ENCODE measurements at places on chromosomes 5 and 9.

DNA sequence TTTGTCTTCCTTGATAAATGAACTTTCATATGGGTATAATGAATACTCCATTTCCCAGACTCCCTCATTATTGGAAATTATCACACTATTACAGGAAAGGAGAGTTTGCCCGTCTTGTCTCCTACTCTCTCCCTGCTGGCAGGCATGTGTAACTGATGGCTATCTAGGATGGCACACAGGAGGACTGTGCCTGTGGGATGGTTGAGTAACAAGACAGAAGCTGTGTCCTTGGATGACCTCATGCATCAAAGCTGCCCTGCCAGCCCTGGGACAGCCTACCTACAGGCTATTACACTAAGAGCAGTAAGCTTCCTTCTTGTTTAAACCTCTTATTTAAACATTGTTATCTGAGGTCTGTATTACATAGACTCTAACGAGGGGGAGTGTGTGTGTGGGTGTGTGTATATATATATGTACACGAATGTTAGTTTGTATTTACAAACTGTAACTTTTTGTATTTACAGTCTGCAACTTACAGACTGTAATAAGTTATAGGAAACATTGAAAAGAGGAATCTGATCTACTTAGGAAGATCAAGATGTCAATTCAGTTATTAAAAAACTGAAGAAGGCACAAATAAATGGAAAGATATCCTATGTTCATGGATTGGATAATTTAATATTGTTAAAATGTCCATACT lies 247.6 kb upstream of the ACO1 start:
- no peak for DNase-seq

- DNase-seq, result no peak
Measured at GRCh38 chr5:1974501-1975405, 92.0 kb upstream of the IRX4 start.

- DNase-seq, result peak; percentile 83
Measured at GRCh38 chr9:88544245-88544644, 9.3 kb downstream of the NXNL2 start.

DNA sequence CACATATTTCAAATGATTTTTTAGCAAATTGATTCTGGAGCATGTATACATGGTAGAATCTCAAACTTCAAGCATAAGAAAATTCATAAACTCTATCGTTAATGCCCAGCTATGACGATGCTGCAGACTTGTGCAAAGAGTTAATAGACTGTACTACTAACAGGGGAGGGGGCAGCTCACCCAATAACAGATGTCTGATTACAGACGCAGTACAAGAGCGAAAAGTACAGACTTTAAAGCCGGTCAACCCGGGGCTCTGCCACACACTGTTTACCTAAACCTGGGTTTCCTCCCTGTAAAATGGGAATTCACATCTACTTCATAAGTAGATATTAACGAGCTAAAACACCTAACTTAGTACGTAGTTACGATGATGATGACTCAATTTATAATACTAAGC lies 651 bp downstream of the TRIM23 start:
- no peak for DNase-seq

DNA sequence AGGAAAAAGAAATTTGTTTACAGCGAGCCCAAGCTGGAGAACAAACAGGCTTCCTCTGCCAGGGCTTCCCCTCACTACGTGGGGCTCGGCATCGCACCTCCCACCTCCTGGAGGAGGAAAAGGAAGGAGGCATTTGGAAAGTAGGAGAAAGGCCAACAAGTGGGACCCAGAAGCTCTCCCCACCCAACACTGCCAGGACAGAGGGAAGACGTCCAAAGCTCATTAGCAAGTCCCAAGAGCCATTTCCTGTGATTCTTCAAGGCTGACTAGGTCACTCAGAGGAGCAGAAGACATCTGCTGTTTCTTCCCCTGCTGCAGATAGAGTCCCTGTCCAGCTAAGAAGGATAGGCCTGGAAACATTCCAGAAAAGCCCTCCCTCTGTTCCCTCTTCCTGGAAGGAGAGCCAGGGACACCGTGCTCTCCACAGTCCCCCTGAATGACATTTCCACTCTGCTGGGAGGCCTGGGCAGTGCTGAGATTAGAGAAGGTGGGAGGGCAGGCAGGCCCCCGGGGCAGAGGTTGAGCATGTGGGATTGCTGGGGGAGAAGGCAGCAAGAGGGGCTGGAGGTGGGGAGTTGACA lies 57.0 kb upstream of the NEURL1B start:
- DNase-seq, result no peak

- DNase-seq, result no peak
Measured at GRCh38 chr5:154333016-154333415, 112.8 kb upstream of the SAP30L start.

DNA sequence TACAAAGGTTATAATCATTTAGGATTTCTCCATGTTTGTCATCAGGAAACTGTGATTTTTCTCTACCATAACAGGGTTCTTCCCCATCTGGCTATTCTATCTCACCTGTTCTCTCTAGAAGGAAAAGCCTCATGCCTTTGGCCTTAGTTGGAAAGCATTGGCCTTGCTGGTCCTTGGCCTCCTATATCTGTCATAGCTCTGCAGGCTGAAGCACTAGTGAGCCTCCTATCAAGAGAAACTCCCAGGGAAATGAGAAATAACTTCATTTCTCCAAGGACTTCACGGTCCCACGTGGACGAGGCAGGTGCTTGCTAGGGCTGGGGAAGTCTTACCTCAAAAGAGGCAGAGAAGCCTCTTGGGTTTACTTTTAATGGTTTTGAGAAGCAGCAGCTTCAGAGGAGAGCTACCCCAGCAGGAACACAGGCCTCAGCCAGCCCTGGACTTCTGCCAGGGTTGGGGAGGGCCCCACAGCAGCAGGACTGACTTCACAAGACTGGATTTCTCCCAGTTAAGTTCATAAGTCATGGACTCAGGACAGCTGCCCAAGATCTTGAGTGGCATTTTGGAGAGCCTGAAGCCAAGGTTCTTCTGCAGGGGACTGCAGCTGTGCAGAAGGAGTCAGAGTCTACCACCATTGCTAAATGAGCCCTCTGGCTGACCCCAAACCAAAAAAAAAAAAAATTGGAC lies 15.8 kb upstream of the PSAT1 start:
- DNase-seq, result peak; percentile 24

DNA sequence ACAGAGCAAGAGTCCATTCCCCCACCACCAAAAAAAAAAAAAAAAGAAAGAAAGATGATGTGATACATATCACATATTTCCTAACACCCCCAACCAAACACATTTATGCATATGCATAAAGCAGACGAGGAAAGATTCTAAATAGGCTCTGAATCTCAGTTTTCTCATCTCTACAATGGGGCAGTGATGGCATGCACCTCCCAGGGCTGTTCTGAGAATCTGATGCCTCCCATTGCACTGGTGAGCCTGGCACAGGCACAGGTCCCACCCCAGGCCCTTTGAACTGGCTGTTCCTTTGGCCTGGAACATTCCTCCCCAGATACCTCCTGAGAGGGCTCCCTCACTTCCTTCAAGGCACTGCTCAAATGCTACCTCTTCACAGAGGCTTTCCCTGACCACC lies 116.5 kb downstream of the C9orf50 start:
- no peak for DNase-seq

GRCh38 chr9:127916720-127917581 lies at the start of gene ST6GALNAC4:
ST6GALNAC4 (minus strand) TSS chr9:127917041; CDS start chr9:127916419, 622 bp downstream.
- peak; percentile 88 for DNase-seq

- DNase-seq, result no peak
Measured at GRCh38 chr5:124941051-124942049, 194.9 kb upstream of the ZNF608 start.

GRCh38 chr9:104362912-104363472 lies 141.1 kb upstream of the OR13F1 start:
- DNase-seq, result no peak

DNA sequence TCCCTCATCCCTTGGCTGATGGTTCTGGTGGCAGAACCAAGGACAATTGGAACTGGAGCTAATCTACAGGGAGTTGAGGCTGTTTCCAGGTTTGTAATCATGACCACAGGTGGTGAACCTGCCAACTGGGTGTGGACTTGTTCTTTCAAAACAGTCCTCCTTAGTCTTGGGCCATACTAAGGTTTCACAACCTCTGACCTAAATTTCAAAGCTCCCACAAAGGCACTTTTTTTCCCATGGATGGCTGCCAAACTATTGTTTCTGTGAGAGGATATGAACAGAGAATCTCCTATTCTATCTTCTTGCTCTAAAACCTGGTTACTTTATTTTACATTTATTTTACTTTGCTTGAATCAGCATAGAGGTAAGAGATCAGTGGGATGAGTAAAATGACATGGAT lies 106.5 kb upstream of the IZUMO3 start:
- no peak for DNase-seq

- DNase-seq, result no peak
Measured at GRCh38 chr5:157215514-157216167, 35.0 kb downstream of the ITK start.

DNA sequence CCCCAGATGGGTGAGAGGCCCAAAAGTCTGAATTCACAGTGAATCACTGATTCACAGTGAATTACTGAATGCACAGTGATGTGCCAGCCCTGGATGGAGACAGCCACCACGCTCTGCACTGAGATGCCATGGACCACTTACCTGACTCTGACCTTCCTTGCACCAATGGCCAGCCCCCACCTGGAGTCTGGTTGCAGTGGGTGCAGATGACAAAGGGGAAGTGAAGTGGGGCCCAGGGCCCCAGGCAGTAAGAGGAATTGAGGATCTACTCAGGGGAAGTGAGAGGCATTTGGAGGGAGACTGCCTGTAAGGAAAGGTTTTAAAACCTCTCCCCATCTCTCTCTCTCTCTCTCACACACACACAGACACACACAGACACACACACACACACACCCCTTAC lies 412.1 kb downstream of the CYLC2 start:
- DNase-seq, result no peak

DNA sequence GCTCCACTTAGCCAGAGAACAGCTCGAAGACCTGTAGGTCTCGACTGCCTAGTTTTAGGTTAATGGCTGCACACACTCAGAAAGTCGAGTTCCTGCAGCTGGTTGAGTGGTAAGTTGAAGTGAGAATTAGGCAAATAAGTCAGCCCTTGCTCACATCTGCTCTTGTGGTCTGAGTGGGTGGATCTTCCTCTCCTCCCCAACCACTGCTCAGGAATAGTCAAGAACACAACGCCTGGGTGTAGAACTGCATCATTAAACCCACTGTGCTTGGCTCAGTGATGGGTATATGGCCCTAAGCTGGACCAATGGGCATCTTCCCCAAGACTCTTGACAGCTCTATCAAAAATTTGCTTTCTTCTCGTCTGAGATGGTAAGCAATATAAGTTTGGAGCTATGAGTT lies 20.9 kb upstream of the ADAM19 start:
- peak; percentile 9 for DNase-seq

DNA sequence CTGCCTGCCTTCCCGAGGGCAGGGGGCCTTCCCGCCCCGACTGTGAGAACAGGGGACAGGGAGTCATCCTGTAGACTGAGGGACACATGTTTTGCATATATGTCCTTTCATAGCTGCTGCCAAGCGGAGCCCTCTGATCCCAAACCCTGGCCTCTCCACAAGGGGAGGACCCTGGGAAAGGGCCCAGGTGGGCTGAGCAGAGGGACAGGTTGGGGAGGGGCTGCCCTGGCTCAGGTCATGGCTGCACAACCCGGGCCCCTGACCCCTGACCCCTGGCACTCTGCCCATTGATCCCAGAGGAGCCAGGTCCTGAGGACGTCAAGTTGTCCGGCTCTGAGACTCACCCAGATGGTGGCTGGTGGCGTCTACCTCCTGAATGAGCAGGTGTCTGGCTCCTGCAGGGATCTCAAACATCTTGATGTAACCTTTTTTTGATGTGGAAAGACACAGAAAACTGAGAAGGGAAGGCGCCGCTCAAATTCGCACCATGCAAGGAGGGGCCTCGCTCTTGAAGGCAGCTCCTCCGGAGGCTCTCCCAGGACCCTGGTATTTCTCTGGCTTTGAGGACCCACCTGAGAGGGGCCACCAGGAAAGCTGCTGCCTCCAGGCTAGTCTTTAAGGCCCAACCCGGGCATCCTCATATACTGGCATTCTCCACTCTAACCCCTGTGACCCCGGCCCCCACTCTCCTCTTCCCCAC lies 71.9 kb downstream of the ZNF354C start:
- DNase-seq, result no peak

- DNase-seq, result no peak
Measured at GRCh38 chr5:53249529-53250200, 140.1 kb upstream of the MOCS2 start.

- DNase-seq, result no peak
Measured at GRCh38 chr5:161790926-161791325, 57.0 kb upstream of the GABRA1 start.

- DNase-seq, result no peak
Measured at GRCh38 chr5:133842846-133843611, 125.4 kb downstream of the C5orf15 start.

- no peak for DNase-seq
Measured at GRCh38 chr5:93078082-93079038, 502.7 kb downstream of the NR2F1-AS1 start.

DNA sequence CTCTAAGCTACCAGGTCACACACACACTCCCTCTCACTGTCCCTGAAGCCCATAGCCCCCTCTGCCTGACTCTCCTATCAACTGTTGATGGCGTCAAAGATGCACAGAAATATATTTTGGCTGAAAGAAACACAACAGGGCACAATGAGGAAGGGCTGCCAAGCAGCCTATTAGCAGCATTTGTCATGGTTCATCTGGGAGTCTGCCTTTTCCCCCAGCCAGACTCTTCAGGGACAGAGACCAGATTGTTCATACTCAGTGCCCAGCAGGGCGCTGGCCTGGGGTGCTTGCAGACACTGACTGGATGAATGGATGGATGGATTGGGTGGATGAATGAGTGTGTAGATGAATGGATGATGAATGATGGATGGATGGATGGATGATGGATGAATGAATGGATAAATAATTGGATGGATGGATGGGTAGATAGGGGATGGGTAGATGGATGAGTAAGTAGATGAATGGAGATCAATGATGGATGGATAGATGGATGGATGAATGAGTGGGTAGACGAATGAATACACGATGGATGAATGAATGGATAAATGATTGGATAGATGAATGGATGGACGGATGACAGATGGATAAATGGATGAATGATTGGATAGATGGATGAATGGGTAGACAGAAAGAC lies 90.5 kb downstream of the ADAMTS2 start:
- DNase-seq, result no peak

GRCh38 chr9:34686732-34687131 lies 4.3 kb downstream of the CCL19 start:
- no peak for DNase-seq

- peak; percentile 4 for DNase-seq
Measured at GRCh38 chr5:60843936-60844905, at the start of gene ELOVL7. ELOVL7 (minus strand) TSS chr5:60844269; CDS start chr5:60787397, 56,872 bp downstream.

DNA sequence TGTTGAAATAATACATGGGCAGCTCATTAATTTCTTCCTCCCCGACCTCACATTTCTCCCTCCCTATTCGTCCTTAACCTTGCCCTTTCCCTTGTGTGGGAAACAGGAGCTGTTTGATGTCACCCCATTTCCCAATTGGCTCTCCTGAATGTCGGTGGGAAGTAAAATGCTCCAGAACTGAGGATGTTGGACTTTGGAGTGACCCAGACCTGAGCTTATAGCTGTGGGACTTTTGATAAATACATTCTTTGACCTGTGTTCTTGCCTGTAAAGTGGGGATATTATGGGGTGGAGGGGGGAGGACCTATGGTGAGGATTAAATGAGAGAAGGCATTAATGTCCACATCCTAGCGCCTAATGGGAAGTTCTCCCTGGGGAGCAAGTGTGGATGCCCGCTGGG lies 91.3 kb downstream of the ZNF618 start:
- DNase-seq, result no peak
